ENCODE measurements at places on chromosomes 16 and 17.

DNA sequence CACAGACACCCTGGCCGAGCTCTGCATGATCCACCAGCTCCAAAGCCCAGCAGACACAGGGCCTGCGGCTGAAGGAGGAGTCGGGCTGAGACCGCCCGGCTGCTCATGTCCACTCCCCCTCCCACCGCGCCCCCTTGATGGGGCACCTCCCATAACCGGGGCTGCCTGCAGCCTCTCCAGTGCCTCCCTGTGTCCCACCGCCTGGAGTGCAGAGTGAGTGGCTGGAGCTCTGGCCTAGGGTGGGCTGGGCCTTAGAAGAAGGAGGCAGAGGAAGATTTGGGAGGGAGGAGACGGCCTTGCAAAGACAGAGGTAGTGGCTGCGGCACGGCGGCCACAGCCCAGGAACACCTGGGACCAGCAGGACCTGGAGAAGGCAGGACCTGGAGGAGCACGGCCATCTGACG is 4.0 kb downstream of the CBFA2T3 start:
- no peak for DNase-seq

DNA sequence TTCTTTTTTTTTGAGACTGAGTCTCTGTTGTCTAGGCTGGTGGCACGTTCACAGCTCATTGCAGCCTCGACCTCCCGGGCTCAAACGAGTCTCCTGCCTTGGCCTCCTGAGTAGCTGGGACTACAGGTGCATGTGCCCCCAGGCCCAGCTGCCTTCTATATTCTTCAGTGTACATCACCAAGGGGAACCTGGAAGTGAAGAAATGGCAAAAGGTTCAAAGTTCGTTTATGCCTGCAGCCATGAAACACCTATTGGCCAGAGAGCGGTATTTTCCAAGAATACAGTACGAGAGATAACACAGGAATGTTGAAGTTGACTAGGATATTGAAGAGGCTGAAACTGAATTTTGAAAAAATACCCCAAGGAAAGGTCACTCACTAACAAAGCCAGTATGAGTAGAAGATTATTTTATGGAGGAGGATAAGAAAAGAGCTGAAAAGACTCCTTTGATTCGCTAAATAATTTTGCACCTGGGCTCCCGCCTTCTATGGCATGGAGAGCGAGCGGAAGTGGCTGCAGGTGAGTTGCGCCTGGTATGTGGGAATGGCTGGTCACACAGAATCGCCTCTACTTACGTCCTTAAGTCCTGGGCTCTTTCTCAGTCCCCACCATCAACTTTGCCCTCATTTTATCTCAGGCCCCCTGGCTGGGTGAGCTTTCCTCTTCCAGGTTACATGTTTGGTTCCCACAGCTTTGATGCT is 9.8 kb downstream of the ST6GALNAC1 start:
- DNase-seq = no peak

- no peak for DNase-seq
Observed at GRCh38 chr17:62648251-62648955, 20.9 kb downstream of the MRC2 start.

DNA sequence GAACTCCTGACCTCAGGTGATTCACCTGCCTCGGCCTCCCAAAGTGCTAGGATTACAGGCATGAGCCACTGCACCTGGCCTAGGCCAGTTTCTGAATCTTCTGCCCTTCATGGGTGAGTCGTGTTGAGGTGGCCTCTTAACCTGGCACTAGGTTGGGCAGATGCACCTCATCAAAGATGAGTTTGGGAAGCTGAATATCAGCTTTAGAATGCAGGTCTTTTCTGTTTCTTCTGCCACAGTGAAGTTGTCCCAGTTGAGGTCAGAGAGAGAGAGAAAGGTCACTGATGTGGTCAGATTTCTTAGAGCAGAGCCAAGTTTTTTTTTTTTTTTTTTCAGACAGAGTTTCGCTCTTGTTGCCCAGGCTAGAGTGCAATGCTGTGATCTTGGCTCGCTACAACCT is 111.3 kb upstream of the WSCD1 start:
- DNase-seq = no peak

DNA sequence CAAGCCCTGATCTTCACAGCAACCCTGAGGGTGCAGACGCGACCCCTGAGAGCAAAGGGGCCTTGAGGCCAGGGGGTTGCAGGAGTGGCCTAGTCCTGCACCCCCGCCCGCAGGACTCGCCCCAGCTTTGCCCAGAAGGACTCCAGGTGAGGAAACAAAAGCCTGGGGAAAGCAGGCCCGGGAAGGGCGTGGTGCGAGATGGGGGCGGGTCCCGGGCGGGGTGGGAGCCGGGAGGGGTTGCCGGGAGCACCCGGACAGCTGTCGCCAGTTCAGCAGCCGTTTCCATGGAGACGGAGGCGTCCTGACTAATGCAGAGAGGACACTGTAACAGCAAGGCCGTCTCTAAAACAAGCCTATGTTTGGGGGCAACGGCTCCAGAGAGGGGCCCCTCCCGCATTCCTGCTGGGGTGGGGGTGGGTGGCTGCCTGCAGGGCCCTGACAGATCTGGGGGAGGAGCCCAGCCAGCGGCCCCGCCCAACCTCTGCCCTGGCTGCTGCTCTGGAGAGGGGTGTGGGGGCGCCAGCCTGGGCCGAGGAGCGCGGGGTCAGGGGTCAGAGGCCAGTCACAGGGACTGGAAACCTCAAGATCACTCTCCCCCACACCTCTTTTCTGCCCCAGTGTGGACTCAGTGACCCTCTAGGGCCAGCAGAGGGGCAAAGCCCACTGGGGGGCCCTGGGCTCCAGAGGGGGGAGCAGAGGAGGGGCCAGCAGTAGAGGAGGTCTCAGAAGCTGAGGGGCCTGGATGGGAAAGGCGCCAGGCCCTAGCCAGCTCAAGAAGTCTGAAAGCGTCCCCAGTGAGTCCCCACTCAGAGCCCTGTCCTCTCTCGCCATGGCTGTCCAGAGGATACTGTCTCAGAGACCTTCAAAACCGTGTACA is 3.1 kb upstream of the TPPP3 start:
- no peak for DNase-seq

DNA sequence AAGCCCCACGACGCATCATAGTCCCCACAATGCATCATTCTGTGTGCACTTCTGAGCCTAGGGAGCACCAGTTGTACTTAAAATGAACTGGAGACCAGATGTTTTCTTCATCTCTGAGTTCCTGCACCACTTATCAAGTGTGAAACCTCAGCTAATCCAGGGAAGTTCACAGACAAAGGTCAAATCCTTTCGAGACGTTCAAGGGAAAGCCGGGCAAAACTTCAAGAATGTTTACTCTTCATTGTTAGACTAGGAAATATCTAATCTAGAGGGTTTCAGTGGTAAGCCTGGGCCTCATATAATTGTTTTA is 4.6 kb upstream of the PMP22 start:
- DNase-seq = no peak

DNA sequence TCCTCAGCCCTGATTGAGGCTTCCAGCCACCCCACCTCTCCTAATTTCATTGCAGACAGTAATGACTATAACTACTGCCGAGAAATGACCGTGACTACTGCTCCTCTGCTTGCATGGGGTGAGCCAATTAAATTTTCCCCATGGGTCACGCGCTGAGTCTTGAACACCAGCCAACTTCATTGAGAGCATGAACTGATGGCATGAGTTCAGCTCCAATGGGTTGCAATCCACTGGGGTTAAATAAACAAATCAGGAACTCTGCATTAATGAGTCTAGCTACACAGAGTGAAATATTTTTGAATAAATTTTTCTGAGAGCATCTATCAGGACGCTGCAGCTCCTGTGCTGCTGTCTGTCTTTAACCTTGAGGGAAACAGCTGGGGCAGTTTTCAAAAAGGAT is 61.6 kb upstream of the CLEC3A start:
- DNase-seq = no peak

GRCh38 chr17:49760932-49761558 is 2.9 kb downstream of the FAM117A start:
- no peak for DNase-seq

DNA sequence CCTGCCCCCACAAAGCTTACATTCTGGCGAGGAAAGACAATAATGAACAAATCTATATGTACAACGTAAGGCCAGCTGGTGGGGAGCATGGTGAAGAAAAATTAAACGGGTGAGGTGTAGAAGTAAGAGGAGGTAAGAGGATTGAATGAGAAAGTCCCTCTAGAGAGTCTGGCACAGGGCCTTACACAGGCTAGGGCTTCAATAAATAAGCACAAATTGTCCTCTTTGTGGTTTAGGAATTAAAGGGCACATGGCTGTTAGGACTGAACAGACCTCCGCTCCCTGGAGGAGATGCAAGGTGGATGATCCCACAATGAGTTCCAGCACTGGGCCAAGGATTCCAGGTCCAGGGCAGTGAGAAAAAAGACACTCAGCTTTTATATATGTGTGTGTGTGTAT is 43.1 kb upstream of the HAPSTR1 start:
- no peak for DNase-seq

GRCh38 chr17:16301963-16302855 is 51.1 kb downstream of the CENPV start:
- no peak for DNase-seq

DNA sequence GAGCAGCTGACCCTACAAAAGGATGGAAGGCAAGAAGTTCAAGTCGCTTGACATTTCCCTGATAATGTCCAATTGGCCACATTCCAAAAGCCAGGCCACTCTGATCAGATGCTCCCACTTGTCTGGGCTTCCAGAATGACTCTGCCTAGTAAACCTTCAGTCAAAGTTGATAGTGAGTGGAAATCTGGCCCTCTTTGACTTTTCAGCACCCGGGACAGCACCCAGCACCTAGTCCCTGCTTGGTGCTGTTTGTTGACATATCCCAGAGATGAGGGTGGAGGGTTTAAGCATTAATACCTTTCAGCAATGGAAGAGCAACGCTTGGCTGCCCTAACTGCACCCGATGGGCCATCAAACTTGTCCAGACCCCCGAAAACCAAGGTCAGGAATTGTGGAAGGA is 131.3 kb downstream of the AIPL1 start:
- no peak for DNase-seq

DNA sequence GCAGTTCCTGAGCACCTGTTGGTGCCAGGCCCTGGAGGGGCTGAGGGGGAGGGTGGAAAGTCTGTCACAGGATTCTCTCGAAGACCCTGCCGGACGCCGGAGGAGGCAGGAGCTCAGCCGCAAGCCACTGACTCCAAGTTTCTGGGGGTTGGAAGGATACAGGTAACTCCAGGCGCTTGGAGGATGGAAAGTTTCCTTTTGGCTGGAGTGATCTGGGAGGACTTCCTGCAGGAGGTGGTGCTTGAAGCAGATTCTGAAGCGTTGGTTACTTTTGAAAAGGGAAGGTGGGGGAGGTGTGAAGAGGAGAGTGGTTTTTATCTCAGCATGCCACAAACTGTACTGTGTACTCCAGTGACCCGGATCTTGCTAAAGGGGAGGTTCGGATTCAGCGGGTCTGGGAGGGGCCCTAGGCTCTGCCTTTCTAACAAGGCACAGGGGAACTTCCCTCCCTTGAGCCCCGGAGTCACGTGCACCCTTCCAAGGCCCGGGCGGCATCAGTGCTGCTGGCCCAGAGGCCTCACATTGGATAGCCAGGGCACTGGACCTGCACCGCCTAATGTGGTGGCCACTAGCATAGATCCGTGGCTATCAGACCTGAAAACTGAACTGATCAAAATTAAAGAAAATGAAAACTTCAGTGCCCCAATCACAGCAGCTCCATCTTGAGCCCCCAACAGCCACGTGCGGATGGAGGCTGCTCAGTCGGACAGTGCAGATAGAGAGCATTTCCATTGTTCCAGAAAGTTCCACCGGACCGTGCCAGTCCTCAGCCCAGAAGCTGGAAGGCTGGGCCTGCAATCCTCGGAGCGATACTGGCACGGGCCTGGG is 42.2 kb upstream of the GSE1 start:
- DNase-seq = peak; percentile 87

All from GM12891 (cell line).